ENCODE measurements at places on chromosomes 11 and 22.

- DNase-seq: no peak
These were observed 79.7 kb upstream of the LINC01488 start for GRCh38 chr11:69401715-69402114.

DNA sequence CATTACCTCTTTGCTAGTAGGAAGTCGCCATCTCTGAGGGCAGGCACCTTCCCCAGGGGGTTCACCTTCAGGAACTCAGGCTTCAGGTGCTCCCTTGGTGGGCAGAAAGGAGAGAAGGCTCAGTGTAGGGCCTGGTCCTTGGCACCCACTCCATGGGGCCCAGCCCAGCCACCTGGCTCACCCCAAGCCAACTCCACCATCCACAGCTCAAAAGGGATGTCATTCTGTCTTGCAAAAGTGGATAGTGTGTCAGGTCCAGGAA lies 2.7 kb upstream of the GSTT4 start:
- DNase-seq: no peak

DNA sequence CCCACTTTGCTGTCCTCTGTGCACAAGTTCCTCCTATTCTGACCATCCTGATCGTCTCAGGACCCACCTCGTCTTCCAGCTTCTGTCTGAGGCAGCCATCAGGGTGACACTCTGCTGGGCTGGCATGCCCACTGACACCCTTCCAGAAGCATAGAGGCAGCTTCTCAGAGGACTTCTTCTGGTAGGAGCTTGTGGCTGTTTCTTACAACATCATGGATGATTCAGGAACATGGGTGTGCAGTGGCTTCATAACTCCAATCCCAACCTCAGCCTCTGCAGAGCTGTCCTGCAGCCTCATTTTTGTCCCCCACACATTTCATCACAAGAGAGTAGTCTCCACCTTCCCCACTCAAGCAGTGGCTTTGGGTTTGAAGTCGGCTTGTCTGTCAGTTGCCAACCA lies 20.9 kb upstream of the CTR9 start:
- DNase-seq: no peak

GRCh38 chr11:122933416-122933815 lies 48.2 kb downstream of the BSX start:
- DNase-seq: no peak

- DNase-seq: peak; percentile 55
These were observed 404.3 kb downstream of the MN1 start for GRCh38 chr22:27397036-27397953.

- peak; percentile 74 for DNase-seq
These were observed 49.3 kb downstream of the AHNAK start for GRCh38 chr11:62497132-62497801.

DNA sequence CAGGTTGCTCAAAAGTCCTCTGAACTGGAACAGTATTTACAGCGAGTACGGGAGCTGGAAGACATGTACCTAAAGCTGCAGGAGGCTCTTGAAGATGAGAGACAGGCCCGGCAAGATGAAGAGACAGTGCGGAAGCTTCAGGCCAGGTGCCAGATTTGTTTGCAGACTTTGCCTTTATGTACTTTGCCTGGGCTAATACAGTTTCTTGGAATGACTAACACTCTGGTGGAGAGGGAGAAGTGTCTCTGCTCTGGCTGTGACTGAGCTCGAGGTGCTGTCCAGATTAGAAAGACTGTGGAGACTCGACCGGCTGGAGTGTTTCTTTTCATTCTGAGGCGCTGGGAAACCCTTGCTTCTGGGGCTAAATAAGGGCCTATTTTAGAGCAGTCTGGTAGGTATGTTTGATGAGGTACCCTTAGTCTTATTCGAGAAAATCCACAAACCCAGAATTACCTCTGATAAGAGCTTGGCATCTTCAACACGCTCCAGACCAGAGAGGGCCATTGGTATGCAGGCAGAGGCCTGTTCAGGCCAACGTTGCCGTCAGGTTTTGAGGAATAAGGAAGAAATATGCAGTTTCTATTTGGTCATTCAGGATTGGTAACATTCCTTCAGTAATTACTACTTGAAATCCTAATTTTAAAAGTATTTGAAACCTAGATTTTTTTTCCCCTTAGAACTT lies 76.5 kb downstream of the SWAP70 start:
- no peak for DNase-seq

- DNase-seq: no peak
These were observed 59.1 kb downstream of the AMBRA1 start for GRCh38 chr11:46534711-46535110.

- DNase-seq: peak; percentile 42
These were observed 10.1 kb upstream of the NAALAD2 start for GRCh38 chr11:90124371-90124770.

GRCh38 chr11:17864478-17864941 lies 129.9 kb downstream of the KCNC1 start:
- peak; percentile 11 for DNase-seq

- no peak for DNase-seq
These were observed 25.4 kb upstream of the MUC5B start for GRCh38 chr11:1197431-1197885.

DNA sequence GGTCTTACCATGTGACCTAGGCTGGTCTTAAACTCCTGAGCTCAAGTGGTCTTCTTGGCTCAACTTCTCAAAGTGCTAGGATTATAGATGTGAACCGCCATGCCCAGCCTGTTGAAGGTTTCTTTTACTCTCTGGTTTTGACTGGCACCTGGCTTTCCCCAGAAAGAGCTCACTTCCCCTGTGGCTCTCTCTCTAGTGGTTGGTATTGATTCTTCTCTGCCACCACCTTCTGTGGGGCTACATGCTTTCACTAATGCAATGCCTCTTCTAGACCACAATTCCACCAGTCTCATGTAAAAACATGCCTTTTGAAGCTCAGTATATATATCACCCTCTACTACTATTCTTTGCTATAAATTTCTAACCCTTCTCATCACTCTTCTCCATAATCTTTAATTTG lies 67.2 kb downstream of the CCDC83 start:
- no peak for DNase-seq

DNA sequence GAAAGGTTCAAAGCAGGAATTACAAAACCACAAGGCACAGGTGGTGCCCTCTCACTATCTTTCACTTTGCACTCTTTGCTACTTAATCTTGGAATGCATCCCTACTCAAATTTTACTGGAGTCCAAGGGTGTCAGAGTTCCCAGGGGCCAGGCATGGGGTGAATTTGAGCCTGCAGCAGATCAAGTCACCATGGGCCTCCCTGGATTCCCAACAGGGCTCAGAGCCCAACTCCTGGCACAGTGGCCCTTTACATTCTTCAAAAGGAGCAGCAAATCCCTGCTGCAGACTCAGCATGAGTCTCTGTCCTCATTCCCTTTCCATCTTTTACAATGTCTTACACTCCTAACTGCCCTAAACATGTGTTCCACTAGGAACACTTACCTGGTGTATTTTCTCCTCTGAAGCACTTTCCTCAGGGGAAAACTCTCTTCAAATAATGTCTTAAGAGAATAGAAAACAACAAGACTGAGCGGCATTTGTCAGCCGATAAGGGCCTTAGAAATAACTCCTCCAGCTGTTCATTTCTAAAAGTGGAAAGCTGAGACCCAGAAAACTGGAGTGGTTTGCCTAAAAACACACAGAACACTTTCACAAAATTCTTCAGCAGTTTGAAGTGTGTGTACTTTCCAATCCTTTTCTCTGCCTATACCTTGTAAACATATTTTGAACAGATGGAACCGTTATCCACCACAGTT lies 596.0 kb downstream of the INSC start:
- DNase-seq: no peak

GRCh38 chr22:45272498-45272897 lies 12.3 kb upstream of the UPK3A start:
- DNase-seq: no peak

DNA sequence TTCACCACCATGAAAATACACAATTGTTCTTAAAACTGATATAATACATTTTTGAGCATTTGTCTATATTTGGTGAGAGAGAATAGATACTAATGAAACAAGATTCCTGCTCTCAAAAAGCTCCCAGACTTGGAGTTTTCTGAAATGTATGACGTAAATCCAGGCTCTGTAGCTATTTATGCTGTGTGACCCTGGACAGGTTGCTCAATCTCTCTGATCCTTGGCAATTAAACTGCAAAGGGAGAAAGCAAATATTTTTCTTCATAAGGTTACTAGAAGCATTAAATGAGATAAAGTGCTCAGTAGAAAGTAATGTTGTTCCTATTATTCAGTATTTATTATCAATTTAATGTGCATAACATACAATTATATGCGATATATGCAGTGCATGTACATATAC lies 42.5 kb downstream of the SVIP start:
- DNase-seq: no peak

DNA sequence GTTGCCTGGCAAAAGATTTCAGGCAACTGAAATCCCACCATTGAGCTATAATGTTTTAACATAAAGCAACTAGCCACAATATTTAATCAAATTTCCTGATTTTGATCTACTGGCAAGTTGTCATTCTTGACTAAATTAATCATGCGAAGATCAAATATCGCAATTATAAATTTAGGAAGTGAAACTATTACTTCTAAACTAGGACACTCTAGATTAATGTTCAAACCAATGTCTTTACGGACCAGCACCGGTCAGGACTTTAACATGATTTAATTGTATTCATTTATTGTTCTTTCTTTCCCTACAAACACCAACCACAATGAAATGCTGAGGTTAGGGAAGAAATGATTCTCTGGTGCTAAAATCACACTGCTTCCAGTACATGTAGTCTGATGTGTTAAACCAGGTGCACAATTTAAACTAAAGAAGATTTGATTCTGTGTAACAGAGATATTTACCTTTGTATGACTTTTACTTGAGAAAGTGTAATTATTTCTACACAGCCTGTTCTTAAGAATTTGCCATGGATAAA lies 14.9 kb downstream of the GAS2 start:
- DNase-seq: no peak

GRCh38 chr22:19175602-19176174 lies 2.8 kb downstream of the SLC25A1 start:
- no peak for DNase-seq

GRCh38 chr11:118886681-118887111 lies 3.0 kb downstream of the CXCR5 start:
- DNase-seq: no peak

DNA sequence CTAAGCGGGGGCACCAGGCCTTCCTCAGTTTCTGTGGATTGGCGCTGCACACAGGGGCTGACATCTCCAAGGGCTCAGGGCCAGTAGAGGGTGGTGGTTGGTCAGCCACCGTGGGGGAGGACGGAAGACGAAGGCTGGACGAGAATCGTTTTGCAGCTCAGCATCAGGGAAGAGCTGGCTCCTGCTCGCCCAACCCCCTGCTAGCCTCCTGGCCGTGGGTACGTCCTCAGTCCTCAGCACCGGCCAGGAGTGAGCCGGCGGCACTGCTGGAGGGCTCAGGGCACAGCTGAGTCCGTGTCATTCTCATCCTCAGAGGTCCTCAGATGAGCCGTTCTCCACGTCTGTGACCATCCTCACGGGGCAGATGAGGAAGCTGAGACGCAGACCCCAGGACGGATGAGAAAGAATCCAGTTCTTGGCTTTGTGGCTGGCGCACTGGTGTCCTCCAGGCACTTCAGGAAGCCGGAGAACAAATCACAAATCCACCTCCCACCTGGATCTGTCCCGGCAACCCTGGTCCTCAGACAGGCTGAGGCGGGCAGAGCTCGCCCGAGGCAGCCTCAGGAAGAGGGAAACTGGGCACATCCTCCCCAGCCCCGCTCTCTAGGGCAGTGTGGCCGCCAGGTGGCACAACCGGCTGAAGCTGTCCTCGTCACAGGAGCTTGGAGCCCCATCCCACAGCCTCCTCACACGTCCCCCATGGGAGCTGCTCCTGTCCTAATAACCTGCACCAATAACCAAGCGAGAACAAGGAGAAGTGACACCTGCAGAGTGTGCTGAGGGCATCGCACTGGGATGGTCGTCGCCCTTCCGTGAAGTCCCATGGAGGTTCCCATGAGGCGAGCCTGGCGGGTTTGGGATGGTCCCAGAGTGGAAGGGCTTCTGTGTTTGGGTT lies 393.7 kb downstream of the BRD1 start:
- no peak for DNase-seq
